ENCODE measurements at places on chromosomes 6 and 20.

DNA sequence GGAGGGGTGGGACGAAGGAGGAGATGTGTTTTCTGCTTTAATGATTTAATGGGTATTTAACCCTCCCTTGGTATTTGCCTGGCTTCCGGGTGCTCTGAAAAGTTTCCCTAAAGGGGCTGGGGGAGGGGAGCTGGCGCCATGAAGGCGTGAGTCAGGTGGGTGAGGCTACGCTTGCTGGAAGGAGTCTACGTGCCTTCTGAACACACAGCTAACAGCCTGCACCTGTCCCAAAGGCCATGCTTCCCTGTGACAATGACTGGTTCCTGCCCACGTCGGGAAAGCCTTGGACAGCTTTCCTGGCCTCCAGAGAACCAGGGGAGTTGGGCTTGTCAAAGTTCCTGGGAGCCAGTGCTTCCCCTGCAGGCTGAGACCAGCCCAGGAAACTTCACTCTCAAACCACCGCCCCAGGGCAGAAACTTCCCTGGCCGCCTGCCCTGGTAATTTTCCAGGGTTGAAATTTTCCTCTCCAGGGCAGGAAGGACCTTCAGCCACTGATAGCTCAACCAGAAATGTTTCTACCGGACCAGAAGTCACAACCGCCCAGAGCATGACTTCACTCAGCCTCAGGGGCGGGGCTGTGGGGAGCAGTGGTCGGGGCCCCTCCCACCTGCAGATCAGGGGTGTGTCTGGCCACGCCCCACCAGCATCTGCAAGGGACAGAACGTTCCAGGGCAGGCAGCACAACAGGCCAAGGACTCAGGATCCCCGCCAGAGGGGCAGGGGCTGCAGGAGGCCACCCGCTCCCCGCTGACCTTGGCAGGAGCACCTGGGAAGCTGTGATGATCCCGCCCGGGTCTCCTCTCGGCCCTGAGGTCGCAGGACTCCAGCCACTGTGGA is 18.6 kb upstream of the SLCO4A1 start:
- DNase-seq = peak; percentile 89

GRCh38 chr20:9075264-9076095 is 6.6 kb downstream of the PLCB4 start:
- no peak for DNase-seq

DNA sequence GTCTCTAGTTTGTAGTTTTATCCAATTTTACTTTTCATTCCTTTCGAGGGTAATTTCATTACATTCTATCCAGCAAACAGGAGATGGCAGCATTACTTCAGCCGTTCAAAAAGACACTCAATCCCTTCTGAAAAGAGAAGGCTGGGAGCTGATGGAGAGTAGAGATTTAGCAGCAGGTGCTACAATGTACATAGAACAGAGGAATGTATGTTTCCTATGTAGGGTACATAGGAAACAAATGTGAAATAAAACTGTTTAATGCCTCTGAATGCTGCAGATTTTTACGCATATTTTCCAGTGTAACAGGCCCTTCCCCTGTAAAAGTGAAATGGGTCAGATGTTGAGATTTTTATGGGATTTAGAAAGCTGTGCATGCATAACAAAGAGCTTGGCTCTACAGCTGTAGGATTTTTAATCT is 16.0 kb downstream of the RPS12 start:
- peak; percentile 84 for DNase-seq

DNA sequence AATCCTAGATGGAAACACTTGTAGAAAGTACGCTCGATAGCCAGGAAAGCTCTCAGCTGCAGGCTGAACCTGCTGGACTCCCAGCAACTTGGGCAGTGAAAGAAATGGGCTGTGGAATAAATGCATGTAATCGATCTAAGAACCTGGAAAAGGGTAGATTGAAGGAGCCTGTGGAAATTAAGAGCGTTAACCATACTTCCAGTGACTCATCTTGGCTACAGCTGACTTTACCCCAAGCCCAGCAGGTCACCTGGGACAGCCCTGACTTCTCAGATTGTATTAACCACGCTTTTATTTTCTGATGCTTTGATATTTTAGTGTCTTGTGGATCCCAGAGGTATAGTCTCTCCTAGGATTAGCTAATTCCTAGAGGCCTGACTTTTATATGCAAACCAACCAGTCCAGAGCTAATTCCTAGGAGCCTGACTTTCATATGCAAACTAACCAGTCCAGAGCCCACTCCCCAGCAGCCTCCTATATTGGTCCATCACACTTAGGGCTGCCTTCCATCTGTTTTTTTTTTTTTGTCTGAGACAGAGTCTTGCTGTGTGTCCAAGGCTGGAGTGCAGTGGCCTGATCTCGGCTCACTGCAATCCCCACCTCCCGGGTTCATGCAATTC is 86.3 kb downstream of the GMPR start:
- DNase-seq = peak; percentile 74

DNA sequence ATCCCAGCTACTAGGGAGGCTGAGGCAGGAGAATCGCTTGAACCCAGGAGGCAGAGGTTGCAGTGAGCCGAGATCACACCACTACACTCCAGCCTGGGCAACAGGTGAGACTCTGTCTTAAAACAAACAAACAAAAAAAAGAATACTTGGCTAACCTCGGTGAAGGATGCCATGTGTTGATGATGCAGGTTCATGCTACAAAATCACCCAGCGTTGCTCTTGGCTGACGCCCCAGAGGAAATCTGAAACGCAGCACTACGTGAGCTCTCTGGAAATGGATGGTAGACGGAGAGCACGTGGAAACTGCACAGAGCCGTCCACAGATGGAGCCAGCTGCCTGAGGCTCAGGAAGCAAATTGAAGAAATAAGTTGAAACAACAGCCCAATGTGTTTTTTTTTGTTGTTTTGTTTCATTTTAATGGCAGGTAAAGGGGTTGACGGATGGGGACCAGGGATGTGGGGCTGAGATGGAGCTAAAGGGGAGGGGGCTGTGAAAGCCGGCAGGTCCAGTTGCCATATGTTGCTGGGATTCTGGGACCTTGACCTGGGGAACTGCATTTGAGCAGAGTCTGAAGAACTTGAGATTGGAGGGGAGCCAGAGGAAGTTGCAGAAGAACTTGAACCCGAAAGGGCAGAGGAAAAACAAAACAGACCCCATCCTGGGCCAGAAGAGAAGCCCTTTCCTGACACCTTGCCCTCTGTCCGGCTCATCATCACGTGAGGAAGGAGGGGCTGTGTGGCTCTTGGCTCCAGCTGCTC is 12.8 kb upstream of the MANBAL start:
- peak; percentile 87 for DNase-seq

GRCh38 chr20:50310673-50311051 is 120.0 kb downstream of the CEBPB start:
- no peak for DNase-seq

DNA sequence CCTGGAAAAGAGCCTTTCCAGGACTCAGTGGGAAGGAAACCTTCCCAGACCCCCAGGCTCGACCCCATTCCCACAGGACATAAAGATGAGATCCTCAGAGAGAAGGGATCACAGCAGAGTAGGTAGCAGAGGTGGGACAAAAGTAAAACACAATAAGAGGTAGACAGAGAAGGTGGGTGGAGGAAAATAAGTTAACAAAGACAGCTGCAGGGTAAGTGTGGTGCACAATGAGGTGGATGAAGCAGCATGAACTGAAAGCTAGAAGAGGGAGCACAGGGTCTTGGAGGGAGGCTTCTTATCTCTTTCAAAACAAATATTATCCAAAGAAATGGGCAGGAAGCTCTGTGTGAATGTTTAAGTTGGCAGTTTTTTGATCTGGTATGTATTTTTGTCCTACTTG is 14.0 kb upstream of the MAP7 start:
- no peak for DNase-seq

GRCh38 chr20:37381621-37382471 is 35.9 kb downstream of the SRC start:
- no peak for DNase-seq

- no peak for DNase-seq
Measured at GRCh38 chr20:35134472-35134871, 12.7 kb downstream of the EDEM2 start.

DNA sequence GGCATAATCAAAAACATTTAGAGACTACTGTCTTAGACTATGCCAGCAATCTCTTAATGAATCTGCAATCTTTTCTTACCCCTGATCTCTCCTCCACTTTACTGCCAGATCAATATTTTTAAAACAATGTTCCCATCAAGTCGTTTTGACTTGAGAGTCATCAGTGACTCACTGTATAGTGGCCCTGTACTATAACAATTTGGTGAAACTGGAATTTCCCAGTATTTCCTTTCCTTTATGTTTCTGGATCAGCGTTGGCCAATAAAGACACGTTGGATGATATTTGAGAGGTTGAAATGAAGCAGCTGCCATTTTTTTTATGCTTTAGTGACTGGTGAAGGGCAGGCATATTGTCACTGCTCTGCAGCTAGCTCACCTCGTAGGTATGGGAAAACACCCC is 10.1 kb upstream of the SMIM13 start:
- DNase-seq = no peak

- no peak for DNase-seq
Measured at GRCh38 chr6:149580880-149581279, 14.7 kb downstream of the GINM1 start.

DNA sequence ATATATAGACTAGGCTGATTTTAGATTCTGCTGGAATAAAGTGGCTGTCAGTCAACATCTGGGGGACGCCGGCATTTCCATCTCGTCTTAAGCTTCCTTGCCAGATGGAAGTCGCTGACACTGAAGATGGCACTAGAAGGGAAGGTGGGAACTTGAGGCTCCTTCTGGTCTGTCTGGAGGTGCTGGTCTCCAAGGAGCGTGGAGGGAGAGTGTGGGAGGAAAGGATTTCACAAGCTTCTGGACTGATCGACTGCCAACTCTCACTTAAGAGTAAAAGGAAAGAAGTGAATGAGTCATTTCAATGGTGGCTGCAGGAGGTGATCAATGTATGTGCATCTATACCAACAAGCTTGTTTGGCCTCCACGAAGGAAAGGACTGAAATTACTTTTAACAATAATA is 40.4 kb downstream of the DUSP22 start:
- no peak for DNase-seq

DNA sequence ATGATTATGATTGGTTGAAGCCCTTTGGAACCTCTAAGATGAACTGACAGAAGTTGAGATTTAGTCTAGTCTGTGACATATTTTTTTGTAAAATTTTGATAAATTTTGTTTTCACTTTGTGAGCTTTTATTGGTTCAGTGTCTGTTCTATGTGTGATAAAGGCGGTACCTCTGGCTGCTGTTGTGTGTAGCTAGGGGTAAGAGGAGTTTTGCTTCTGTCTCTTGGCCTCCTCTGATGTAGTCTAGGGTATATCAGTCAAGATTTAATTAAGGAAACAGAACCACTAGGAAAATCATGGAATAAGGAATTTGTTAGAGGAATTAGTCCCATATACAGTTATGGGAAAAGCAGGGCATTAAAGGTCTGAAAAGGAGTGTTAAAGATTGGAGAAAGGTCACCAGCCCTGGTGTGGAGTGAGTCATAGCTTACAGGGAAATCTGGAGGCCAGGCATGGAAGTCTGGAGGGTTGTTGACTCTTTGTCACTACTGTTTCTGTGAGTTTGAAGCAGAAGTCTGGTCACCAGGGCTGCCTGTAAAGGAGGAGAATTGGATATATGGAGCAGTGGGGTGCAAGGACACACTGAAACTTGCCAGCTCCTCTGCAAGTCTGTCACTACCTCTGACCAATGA is 28.5 kb downstream of the CDC5L start:
- no peak for DNase-seq

GRCh38 chr6:28011722-28012121 is 54.7 kb downstream of the OR2B6 start:
- DNase-seq = no peak

DNA sequence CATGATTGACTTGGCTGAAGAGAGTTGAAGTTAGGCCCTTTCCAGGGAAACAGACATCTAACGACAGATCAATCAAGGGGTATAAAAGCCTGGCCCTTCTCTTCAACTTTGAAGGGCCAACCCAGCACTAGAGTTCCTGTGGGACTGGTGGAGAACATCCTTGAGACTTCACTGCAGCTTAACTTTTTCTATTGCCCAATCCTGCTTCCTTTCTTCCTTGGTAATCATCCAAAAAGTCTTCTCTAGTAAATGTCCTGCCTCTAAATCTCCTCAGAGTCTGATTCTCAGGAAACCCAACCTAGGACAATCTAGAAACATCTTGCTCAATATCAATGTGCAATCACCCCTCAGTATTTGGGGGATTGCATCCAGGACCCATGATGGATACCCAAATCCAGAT is 1.9 kb downstream of the MKKS start:
- DNase-seq = no peak

DNA sequence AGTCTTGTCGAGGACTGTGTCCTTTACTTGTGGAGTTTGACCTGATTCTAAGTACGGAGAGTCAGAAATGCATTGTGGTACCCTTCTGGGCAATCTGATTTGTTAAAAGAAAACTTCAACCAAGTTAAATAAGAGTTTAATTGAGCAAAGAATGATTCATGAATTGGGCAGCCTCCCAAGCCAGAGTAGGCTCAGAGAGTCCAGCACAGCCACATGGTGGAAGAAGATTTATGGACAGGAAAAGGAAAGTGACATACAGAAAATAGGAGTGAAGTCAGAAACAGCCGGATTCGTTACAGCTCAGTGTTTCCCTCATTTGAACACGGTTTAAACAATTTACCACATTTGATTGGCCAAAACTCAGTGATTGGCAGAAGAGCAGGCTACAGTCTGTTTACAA is 329.2 kb downstream of the DHX35 start:
- no peak for DNase-seq

- no peak for DNase-seq
Measured at GRCh38 chr6:35050757-35051330, 90.3 kb downstream of the TCP11 start.

GRCh38 chr6:145544041-145544440 is 191.3 kb downstream of the EPM2A start:
- peak; percentile 78 for DNase-seq
